ENCODE measurements at places on chromosomes 6 and 20.

- no peak overlapping the region for H3K27ac ChIP-seq
- no peaks in the 10 kb centered on the region for H3K27me3 ChIP-seq
- no peaks in the 10 kb centered on the region for H3K4me1 ChIP-seq
- no peaks in the 10 kb centered on the region for H3K36me3 ChIP-seq
- H3K4me3 ChIP-seq = no peak overlapping the region
Measured at GRCh38 chr20:6711951-6712649, 55.4 kb upstream of the BMP2 start.

- peaks cover 13% of the 10 kb centered on the region for H3K4me1 ChIP-seq
- H3K4me3 ChIP-seq = no peak overlapping the region
- no peaks in the 10 kb centered on the region for H3K36me3 ChIP-seq
- no peak overlapping the region for H3K27ac ChIP-seq
- DNase-seq = no peak
- no peaks in the 10 kb centered on the region for H3K27me3 ChIP-seq
Measured at GRCh38 chr6:16855460-16855859, 94.2 kb upstream of the ATXN1 start.

- H3K4me1 ChIP-seq = no peaks in the 10 kb centered on the region
- no peak overlapping the region for H3K27ac ChIP-seq
- no peak overlapping the region for H3K4me3 ChIP-seq
- DNase-seq = no peak
- peaks cover 2% of the 10 kb centered on the region for H3K27me3 ChIP-seq
Measured at GRCh38 chr20:42914302-42914701, 275.4 kb downstream of the PTPRT start.

DNA sequence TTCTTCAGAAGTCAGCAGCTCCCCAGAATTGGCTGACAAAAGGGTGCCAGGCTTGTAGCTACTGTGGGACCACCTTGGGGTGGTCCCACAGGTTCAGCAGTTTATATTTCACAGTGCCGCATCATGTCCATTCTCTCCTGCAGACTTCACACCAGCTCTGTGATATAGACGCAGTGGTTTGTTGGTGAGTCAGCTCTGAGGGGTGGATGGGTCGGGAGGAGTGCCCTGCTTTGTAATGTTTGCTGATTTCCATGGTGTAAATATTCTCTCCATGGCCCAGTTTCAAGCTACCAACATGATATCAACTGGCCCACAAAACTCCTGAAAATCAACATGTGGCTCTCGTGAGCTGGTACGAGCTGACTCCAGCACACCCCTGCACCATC is 78.2 kb downstream of the CDH22 start:
- H3K36me3 ChIP-seq = no peaks in the 10 kb centered on the region
- no peaks in the 10 kb centered on the region for H3K4me1 ChIP-seq
- no peak overlapping the region for H3K4me3 ChIP-seq

GRCh38 chr6:144215402-144215931 is 65.2 kb downstream of the STX11 start:
- peaks cover 3% of the 10 kb centered on the region for H3K36me3 ChIP-seq
- H3K4me1 ChIP-seq = peaks cover 34% of the 10 kb centered on the region
- H3K4me3 ChIP-seq = peak overlapping the region; percentile 88
- H3K27ac ChIP-seq = peak overlapping the region; percentile 69

- H3K4me3 ChIP-seq = no peak overlapping the region
- H3K27me3 ChIP-seq = no peaks in the 10 kb centered on the region
- peak overlapping the region; percentile 69 for H3K27ac ChIP-seq
- H3K36me3 ChIP-seq = no peaks in the 10 kb centered on the region
- no peak for DNase-seq
- H3K4me1 ChIP-seq = peaks cover 4% of the 10 kb centered on the region
Measured at GRCh38 chr6:39407446-39407993, 85.0 kb upstream of the KCNK16 start.

Data from neural crest cell (in vitro differentiated cells).